ENCODE measurements at places on chromosomes 4 and X.

GRCh38 chrX:102008901-102009300 is 77.1 kb upstream of the ZMAT1 start:
- no peak for DNase-seq

DNA sequence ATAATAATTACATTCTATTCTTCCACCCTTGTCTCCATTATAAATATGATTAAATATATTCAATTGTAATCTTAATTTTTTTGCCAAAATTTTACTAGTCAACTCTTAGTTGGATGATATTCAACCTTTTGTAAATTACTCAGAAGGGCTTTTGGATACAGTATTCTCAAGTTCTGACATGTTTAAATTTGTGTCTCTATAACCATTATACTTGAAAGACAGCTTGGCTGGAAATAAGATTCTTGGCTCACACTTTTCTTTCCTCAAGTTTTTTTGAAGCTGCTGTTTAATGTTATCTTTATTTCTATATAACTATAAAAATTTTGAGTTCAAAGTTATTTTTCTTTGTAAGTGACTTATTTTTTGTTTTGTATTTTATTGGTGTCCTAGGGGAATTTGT is 214.4 kb downstream of the ARAP2 start:
- DNase-seq: no peak

GRCh38 chr4:71855944-71856343 is 72.1 kb upstream of the GC start:
- no peak for DNase-seq

- DNase-seq: no peak
Observed at GRCh38 chrX:46204721-46205422, 340.3 kb downstream of the ZNF674 start.

GRCh38 chr4:180363815-180364214 is 1879.4 kb upstream of the TENM3 start:
- DNase-seq: no peak

DNA sequence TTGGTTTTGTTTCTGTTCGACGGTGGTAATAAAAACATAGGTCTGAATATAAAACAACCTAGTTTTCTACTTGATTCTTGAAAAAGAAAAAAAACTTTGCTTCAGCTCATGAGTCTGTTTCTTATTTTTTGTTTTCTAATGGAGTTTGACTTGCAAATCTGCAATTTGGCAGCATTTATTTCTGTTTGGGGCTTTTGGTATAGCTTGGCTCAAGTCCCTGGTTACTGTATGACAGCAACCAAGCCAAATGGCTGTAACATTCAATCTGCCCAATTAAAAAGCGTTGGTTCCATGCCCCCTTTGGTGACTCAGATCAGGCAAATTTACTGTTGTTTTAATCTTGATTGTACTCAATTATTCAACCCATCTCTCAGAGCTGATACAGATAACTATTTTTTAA is 263.4 kb downstream of the GRIA3 start:
- DNase-seq: no peak

DNA sequence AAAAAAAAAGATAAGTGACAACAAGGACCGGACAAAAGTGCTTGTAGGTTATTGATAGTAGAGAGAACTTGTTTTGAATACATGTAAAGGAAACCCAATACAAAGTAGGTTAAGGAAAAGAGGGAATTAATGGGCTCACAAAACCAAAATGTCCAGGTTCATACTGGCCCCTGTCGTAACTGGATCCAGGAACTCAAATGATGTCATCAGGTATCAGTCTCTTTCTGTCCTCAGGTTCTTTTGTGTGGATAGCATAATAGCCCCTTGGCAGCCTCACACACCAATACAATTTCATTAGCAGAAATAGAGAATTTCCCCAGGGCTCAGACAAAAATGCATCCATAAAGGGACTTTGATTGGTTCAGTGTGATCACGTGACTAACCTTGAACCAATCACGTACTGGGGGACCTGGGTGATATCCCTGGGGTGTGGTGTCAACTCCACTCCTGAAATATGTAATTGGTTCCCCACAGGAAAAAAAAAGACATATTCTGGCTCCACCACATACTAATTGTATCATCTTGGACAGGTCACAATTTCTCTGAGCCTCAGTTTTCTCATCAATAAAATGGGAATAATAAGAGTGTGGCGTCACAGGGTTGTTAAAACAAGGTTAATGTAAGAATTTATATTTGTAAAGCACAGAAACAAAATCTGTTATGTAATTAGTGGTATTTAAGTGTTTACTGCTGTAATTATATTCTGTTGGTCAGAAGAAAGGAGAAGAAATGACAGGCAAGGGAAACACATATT is 174.8 kb downstream of the PDGFRA start:
- no peak for DNase-seq

DNA sequence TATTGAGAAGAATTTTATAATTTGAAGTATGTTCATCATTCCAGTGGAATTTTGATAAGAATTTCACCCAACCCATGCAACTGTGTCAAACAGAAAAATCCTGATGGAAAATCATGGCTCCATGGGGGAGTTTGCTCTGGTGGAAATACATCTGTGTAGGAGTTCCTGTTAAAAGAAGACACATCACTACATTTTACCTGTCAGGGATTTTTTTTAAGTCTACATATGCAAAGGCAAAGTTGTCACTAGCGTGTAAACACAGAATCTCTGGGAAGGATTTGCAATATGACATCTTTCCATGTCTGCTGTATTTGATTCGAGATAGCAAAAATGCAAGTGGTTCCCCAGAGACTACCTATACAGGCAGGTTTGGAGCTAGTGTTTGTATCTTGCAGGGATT is 581.0 kb downstream of the KCNIP4 start:
- DNase-seq: no peak

DNA sequence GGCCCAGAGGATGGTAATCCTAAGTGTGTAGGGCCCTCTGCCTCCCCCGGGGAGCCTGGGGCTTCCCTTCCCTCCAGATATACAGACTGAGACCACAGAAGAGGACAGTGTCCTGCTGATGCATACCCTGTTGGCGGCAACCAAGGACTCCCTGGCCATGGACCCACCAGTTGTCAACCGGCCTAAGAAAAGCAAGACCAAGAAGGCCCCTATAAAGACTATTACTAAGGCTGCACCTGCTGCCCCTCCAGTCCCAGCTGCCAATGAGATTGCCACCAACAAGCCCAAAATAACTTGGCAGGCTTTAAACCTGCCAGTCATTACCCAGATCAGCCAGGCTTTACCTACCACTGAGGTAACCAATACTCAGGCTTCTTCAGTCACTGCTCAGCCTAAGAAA is 1.9 kb downstream of the TRO start:
- no peak for DNase-seq

GRCh38 chr4:37674439-37674838 is 11.7 kb downstream of the RELL1 start:
- no peak for DNase-seq

DNA sequence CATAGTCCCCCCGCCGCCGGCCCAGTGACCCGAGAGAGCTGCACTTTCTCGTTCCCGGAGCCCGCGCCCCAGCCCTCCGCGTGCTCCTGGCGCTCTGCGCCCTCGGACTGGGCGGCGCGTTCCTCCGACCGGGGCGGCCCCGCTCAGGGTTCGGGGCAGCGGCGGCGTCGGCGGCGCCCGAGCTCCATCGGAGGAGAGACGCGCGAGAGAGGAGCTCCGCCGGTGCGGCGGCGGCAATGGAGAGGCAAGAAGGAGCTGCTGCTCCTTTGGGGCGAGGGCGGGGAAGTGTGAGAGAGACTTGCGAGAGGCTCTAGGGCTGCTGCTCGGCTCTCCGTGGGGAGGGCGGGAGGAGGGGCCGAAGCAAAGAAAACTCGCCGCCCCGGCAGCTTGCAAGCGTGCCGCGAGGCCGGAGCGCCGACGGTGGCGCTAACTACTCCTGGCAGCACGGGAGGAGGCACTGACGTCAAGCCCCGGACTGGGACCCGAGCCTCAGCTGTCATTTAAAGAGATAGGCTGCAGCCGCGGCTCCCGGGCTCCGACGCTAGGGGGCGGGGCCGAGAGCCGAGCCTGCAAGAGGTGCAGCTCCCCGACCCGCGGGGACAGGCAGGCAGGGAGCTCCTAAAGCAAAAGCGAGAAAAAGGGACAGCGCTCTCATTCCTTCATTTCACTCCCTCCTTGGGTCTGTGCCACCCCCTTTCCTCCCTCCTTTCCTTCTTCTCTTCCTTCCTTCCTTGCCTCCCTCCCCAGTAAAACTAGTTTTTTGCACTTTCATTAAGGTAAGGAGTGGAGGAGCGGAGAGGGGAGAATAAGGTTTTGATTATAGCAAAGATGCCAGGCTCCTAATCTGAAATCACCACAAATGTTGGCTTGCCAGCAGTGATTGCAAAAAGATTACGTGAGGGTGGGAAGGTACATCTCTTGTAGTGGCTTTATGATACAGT is at the start of gene KCTD8:
Gene KCTD8 (minus strand): TSS at position 289 of the 941 bp plus-strand sequence.
- DNase-seq: no peak

DNA sequence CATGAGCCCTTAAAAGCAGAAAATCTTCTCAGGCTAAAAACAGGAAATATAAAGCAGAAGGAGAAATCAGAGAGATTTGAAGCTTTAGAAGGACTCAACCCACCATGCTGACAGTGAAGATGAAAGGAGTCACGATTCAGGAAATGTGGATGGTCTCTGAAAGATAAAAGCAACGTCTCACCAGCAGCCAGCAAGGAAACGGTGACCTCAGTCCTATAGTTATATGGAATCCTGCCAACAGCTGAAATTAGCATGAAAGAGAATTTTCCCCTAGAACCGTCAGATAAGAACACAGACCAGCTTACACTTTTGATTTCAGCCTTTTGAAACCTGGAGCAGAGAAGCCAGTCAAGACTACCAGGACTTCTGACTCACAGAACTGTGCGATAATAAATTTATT is 715.7 kb upstream of the HTR2C start:
- no peak for DNase-seq

- DNase-seq: no peak
Observed at GRCh38 chr4:5971078-5971450, 47.2 kb downstream of the C4orf50 start.

GRCh38 chr4:25154594-25155265 is 5.5 kb downstream of the SEPSECS start:
- no peak for DNase-seq

DNA sequence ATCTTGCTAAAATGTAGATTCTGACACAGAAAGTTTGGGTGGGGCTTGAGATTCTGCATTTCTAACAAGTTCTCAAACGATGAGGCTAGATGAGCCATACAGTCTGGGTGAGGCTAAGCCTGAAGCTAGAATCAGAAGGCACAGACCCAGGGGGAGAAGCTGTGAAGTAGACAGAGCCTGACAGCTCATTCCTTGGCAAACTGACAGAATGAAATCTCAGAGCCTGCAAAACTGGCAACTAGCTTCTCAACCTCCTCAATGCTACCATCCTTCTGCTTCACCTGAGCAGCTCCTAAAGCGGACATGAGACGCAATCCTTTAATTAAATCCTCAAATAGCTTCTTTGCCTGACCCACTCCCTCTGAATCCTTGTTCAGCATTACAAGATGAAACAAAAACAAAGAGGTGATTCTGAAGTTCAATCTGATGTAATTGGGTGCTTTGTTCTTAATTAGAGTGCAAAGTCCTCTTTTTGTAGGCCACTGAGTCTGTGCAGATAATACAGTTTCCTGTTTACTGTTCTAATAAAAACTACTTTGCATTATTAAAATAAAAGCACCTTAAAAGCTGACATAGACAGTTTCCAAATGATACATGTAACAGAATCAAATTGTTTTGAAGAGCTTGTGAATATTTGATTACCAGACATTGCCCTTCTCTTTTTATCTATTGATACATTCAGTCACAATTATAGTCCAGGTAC is 71.0 kb upstream of the BMP2K start:
- no peak for DNase-seq
